Muscle of arm (tissue), 14 donors: ENCODE measurements at places on chromosomes 1 and 21. TPM values are rescaled to one million over a fixed set of nuclear protein-coding genes. Genes with fewer than 3 reads are reported as not detected.
A peak's percentile ranks its signal among the peaks of the same experiment; 100 is the strongest.

DNA sequence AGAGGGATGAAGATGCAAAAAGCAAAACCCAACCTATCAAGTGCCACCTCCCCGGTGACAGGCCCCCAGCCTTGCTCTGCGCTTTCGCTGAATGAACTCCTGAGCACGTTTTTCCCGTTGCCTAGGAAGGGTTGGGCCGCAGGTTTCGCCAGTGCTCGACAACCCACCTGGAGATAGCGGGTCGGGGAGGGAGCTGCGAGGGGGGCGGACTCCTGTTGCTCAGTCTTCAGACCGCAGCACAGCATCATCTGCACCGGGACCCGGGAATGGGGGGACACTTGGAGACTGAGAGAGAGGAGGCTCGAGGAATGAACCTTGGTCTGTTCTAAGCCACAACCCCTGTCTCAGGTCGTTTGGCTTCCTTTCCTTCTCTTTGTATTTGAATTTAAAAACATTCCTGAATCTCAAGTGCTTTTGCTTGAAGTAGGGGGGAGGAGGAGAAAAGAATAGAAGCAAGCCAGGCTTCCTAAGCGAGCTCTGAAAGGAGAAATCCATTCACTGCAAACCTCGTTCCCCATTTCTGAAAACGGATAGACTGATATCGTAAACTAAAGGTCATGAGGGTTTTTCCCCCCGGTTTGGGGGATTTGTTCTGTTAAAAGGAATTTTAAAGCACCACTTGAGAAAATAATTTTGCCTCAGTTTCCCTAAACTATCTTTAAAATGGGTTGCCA lies 1.2 kb downstream of the AK5 start:
- no peak for DNase-seq

- no peak for DNase-seq
Measured at GRCh38 chr1:173043253-173043652, 7.5 kb downstream of the TNFSF18 start.

GRCh38 chr1:227576189-227576588 lies 12.8 kb downstream of the ZNF678 start:
- no peak for DNase-seq

DNA sequence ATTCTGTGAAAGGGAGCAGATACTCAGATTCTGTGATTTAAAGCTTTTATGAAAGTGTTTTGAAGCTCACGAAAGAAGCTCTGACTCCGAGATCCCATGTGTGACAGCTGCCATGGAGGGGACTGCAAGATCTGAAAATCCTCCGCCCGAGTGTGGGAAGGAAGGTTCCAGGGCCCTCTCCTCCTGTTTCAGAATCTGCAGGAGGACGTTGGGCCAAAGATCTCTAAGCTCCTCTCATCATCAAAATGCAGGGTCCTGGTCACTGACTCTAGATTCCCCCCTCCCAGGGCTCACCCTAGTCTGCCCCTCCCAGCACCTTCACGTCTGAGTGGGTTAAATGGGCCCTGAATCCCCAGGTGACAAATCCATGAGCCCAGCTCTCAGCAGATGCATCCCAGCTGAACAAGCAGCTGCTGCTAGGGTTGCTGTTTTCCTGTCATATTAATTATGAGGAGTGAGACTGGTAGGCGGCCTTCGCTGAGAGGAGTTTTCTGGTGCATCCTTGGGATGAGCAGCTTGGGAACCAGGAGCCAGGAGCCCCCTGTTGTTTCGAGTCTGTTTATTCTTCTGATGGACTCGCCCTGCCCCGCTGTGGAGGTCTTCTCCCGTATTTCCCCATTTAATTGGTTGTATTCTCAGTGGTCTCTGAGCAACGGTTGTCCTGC lies 402.0 kb downstream of the MATN1 start:
- DNase-seq = no peak

- DNase-seq = peak; percentile 28
Measured at GRCh38 chr1:110412576-110412975, 5.1 kb upstream of the LAMTOR5 start.

DNA sequence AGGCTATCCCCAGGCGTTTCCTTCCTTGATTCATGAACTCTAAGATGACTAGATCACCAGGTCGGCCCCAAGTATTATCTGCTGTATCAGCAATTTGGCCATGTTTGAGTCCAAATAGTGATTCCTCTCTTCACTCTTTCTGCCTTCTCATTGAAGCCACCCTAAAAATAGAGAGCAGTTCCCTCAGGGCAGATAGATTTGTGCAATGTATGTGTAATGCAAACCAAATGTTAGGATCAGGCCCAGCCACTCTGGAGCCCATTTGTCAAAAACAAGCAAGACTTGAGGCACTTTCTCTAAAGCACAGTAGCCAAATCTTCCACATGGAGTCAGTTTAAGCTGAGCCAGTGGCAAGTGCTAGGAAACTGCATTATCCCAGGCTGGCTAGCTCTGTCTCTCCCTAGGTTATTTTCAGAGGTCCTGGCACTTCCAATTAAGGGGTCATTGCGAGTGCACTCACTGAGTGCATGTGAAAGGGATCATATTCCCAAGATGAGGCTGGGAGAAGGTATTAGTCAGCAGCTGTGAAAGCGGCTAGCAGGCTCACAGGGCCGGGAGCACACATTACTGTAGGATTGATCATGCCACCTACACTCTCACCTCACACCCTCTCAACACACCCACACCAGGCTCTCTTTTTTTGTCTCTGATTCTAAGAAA lies 97.9 kb upstream of the RAB3GAP2 start:
- DNase-seq = peak; percentile 87

GRCh38 chr1:67652800-67653199 lies 32.2 kb upstream of the GADD45A start:
- no peak for DNase-seq

- no peak for DNase-seq
Measured at GRCh38 chr1:2376261-2376741, 15.1 kb downstream of the MORN1 start.

DNA sequence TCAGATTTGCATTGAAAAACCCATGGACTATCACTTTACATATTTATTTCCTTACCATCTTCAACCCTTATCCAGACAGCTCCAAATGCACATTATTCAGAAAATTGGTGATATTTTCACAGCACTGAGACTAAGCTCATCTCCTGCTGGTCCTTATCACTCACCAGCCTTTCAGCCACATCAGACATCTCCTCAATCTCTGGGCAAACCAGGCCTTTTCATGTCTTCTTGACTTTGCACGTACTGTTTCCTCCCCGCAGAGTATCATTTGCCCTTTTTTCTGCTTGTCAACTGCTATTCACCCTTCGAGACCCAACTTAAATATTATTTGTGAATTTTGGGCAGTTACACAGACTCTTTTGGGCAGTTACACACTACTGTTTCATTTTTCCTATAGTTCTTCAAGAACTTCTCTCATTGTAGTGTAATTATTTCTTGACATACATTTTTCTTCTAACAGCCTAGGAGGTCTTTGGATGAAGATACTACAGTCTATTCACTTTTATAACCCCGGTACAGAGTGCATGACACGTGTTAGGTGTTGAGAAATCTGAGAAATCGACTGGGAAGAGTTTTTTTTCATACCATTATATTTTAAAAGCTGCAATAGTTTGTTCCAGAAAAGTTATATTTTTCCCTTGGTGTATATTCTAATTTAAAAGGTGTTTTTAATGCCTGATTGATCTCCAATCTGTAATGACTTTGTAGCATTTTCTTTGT lies 98.0 kb downstream of the FGGY start:
- DNase-seq = no peak

DNA sequence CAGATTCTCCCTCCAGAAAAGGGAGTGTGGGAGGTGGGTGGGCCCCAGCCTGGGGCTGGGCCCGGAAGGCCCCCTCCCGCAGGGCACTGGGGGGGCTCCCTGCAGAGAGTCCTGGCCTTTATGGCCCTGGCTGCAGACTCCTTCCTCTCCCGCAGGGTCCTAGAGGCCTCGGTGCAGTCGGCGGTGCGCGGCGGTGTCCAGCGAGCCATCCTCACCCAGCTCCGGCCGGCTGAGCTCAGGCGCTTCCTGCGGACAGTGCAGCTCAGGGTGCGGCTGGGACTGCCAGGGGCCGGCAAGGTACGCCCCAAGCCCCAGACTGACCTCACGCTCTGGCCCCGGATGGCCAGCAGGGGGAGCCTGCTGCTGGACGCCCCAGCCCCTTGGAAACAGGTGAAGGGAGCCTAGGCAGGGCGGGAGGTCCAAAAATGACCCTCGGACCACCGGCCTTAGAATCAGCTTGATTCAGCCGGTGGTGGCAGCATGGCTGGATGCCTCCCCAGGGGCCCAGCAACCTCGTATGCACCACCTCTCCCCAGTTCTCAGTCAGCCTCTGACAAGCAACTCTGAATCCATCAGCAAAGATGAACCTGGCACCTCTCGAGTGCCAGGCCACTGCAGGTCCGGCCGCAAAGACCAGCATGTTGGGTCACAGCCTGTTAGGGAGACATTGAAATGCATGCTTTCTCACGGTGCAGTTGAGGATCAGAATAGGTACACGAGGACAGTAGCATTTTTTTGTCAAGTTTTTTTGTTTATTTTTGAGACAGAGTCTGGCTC lies 20.6 kb downstream of the MTHFR start:
- DNase-seq = peak; percentile 49

GRCh38 chr1:103122983-103123720 lies 14.8 kb upstream of the COL11A1 start:
- no peak for DNase-seq

- no peak for DNase-seq
Measured at GRCh38 chr1:197285526-197286205, 17.6 kb downstream of the CRB1 start.

DNA sequence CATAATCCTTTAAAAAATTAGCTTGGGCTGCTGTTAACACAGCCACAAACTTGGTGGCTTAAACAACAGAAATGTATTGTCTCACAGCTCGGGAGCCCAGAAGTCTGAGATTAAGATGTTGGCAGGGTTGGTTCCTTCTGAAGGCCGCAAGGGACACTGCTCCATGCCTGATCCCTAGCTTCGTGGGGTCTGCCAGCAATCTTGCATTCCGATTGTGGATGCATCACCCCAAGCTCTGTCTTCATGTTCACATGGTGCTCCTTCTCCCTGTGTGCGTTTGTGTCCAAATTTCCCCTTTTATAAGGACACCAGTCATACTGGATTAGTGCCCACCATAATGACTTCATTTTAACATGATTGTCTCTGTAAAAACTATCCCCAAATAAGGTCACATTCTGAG lies 5.0 kb upstream of the HHIPL2 start:
- no peak for DNase-seq

Gene TMEM200B
- 6.7 TPM for polyA plus RNA-seq

Gene ADCY10
- 0.08 TPM for polyA plus RNA-seq

Gene GPR25
- polyA plus RNA-seq = not detected

Gene WLS
- polyA plus RNA-seq = 80.5 TPM
